Suprapubic skin (tissue), 4 donors: ENCODE measurements at places on chromosomes 11 and 22. TPM values are rescaled to one million over a fixed set of nuclear protein-coding genes. Genes with fewer than 3 reads are reported as not detected.

Gene ALX4
- 0.21 TPM for total RNA-seq

Gene FADD
- total RNA-seq: 29.3 TPM

Gene HEPN1
- total RNA-seq: not detected

GRCh38 chr11:45054956-45055355 lies 91.5 kb upstream of the PRDM11 start:
- H3K4me3 ChIP-seq: no peak overlapping the region
- H3K27me3 ChIP-seq: no peaks in the 10 kb centered on the region
- H3K4me1 ChIP-seq: peaks cover 16% of the 10 kb centered on the region
- DNase-seq: no peak

DNA sequence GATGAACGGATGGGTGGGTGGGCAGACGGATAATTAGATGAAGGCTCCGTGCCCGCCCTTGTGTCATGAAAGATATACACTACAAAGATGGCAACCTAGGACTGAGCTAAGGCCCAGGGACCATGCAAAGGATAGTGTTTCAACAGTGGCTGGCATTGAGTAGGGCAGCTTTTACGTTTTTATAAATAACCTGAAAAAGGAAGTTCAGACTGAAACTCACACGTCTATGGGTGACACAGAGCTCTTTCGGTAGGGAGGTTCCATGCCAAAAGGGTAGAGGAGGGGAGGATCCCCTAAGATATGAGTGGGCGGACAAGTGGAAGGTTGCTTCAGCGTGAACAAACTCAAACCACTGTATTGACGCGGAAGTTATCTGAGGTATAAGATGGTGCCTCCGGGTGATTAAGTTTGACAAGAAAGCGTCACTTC lies 90.5 kb downstream of the UBASH3B start:
- no peak for DNase-seq
- H3K27ac ChIP-seq: no peak overlapping the region
- no peaks in the 10 kb centered on the region for H3K36me3 ChIP-seq
- no peak overlapping the region for H3K4me3 ChIP-seq
- no peaks in the 10 kb centered on the region for H3K27me3 ChIP-seq

DNA sequence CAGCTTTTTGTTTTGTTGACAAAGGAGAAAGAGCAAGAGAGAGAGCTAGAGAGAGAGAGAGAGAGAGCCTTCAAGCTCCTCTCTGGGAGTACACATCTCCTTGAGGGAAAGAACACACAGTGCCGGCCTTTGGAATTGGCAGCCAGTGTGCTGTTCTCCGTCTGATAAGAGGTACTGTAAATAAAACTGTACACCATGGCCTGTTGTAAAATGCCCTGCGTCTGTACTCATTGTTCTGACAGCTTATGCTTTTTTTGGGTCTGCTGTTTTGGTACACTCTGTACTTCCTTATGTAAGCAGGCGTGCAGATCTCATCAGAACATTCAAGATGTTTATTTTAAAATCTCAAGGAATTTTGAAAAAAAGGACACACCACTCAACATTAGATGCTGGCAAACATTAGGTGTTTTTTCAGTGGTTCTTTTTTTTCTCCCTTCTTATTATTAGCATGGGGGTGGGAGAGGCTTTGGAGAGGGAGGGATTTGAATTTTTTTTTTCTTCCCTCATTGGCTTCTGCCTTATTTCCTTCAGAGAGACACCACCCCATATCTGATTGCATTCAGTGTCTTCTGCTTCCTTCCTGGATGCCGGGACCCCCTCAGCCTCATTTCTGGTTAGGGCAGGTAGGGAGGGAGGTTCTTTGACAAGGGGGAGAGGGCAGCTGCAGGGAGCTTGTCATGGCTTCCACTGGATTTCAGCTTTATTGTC lies 116.8 kb upstream of the NNMT start:
- peak overlapping the region; percentile 47 for H3K4me3 ChIP-seq
- peak; percentile 73 for DNase-seq
- H3K27ac ChIP-seq: peak overlapping the region; percentile 98

GRCh38 chr11:68167474-68167873 lies 45.6 kb downstream of the KMT5B start:
- peaks cover 81% of the 10 kb centered on the region for H3K36me3 ChIP-seq
- no peak overlapping the region for H3K27ac ChIP-seq
- no peak overlapping the region for H3K4me3 ChIP-seq
- no peak for DNase-seq
- H3K27me3 ChIP-seq: no peaks in the 10 kb centered on the region
- no peaks in the 10 kb centered on the region for H3K4me1 ChIP-seq

- no peaks in the 10 kb centered on the region for H3K27me3 ChIP-seq
- DNase-seq: no peak
- H3K4me3 ChIP-seq: no peak overlapping the region
- peaks cover 20% of the 10 kb centered on the region for H3K4me1 ChIP-seq
- no peaks in the 10 kb centered on the region for H3K36me3 ChIP-seq
Measured at GRCh38 chr11:75946531-75947530, 131.8 kb downstream of the UVRAG start.
